ENCODE measurements at places on chromosomes 6 and 20. TPM values are rescaled to one million over a fixed set of nuclear protein-coding genes. Genes with fewer than 3 reads are reported as not detected.

DNA sequence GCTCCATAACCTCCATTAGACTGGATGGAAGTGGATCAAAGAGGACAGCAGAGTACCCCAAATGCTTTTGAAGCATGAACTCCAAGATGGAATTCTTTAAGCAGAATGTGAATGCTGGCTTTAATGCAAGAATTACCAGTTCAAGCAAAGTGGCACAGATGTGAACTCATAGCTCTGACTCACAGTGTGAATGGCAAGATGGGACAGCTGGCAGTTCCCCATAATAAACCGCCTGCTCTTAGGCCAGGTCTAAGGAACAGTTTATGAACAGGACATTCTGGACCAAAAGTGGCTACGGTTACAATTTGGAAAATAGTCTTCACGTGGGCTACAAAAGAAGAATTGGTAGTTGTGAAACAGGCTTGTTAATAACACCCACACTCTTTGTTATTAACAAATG, 76.5 kb downstream of the SPTLC3 start:
- no peaks in the 10 kb centered on the region for H3K4me1 ChIP-seq
- H3K27me3 ChIP-seq = no peaks in the 10 kb centered on the region
- H3K27ac ChIP-seq = no peak overlapping the region
- H3K36me3 ChIP-seq = no peaks in the 10 kb centered on the region

DNA sequence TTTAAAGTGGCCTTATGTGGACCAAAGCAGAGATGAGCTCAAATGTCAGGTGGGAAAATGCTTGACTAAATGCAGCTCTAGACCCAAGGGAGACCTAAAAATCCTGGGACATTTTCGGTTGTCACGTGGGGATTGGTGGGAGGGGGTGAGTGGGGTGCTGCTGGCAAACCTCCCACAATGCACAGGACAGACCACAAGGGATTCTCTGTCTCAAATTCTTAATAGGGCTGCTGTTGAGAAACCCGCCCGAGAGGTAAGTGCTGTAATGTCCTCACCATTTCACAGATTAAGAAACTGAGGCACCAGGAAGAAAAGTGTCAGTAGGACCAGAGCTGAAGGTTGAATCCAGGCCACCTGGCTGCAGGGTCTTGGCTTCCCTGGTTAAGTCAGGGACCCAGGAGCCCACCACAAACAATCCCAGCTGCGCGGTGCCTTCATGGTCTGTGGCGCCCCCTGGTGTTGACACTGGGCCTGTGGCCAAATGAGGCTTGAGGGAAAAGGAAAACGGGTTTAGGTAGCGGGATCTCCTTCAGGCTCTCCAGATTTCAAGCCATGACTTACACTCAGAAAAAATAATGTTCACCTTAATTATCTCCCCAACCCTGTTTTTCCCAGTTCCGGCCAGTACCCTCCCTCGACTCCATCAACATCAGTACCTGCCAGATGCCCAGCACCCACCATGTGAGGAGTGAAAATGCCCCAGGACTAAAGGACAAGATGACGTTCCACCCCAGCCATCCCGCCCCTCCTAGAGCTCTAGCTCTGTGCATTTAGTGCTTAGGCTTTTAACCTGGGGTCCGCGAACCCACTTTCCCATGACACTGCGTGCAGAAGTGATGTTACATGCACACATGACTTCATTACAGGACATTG, 7.2 kb downstream of the HLA-G start:
- DNase-seq = peak; percentile 72
- H3K4me1 ChIP-seq = peaks cover 2% of the 10 kb centered on the region
- peaks cover 44% of the 10 kb centered on the region for H3K27me3 ChIP-seq
- no peak overlapping the region for H3K27ac ChIP-seq
- H3K36me3 ChIP-seq = no peaks in the 10 kb centered on the region

DNA sequence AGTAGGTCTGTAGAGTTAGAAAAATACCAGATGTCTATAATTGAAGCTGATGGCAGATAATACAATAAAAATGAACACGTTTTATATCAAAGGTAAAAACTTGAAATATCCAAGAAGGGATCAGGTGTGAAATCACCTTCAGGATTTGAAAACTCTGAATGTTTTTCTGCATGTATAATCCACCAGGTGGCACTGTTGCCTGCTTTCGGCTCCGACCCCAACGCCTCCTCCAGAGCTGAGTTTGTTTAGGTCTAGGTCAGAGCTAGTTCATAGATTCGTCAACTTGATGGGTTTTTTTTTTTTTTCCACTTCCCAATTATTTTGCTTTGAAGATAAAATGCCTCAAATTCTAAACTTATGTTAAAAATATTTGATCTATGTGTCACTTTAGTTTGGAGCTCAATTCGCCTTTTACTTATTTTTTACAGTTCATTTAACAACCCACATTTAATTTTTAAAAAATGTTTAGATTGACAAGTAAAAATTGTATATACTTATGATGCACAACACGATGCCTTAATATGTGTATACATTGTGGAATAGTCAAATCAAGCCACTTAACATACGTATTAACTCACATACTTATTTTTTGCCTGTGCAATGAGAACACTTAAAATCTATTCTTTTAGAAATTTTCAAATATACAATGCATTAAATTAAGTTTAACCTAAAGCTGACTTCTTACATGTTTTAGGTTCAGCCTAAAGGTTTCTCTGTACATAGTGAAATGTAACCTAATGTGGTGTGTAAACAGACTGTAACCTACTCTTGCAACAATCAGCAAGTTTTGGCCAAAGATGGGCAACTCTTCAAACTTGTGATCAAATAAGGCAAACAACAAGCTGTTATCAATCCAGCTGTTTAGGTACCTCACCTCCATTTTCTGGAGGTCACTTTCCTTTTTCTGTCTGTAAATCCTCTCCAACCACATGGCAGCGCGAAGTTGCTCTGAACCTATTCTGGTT, 39.4 kb upstream of the ENPP4 start:
- no peaks in the 10 kb centered on the region for H3K36me3 ChIP-seq
- H3K4me1 ChIP-seq = peaks cover 4% of the 10 kb centered on the region
- peaks cover 33% of the 10 kb centered on the region for H3K27me3 ChIP-seq
- no peak overlapping the region for H3K27ac ChIP-seq
- DNase-seq = peak; percentile 76

GRCh38 chr20:57756921-57757320, 47.1 kb upstream of the PMEPA1 start:
- no peaks in the 10 kb centered on the region for H3K36me3 ChIP-seq
- H3K4me3 ChIP-seq = no peak overlapping the region
- H3K4me1 ChIP-seq = no peaks in the 10 kb centered on the region
- no peak overlapping the region for H3K27ac ChIP-seq
- DNase-seq = no peak

- no peak overlapping the region for H3K27ac ChIP-seq
- H3K4me3 ChIP-seq = no peak overlapping the region
- H3K27me3 ChIP-seq = no peaks in the 10 kb centered on the region
- no peak for DNase-seq
- no peaks in the 10 kb centered on the region for H3K36me3 ChIP-seq
- peaks cover 28% of the 10 kb centered on the region for H3K4me1 ChIP-seq
Observed at GRCh38 chr6:143564484-143565017, 53.0 kb upstream of the FUCA2 start.

GRCh38 chr6:124119596-124119995, 315.9 kb downstream of the NKAIN2 start:
- no peak overlapping the region for H3K4me3 ChIP-seq
- no peaks in the 10 kb centered on the region for H3K36me3 ChIP-seq
- H3K27ac ChIP-seq = no peak overlapping the region
- no peak for DNase-seq

- no peaks in the 10 kb centered on the region for H3K27me3 ChIP-seq
- peaks cover 76% of the 10 kb centered on the region for H3K4me1 ChIP-seq
- peaks cover 53% of the 10 kb centered on the region for H3K36me3 ChIP-seq
- H3K27ac ChIP-seq = no peak overlapping the region
- peak; percentile 32 for DNase-seq
- no peak overlapping the region for H3K4me3 ChIP-seq
Observed at GRCh38 chr20:45061244-45061643, 39.7 kb downstream of the KCNS1 start.

DNA sequence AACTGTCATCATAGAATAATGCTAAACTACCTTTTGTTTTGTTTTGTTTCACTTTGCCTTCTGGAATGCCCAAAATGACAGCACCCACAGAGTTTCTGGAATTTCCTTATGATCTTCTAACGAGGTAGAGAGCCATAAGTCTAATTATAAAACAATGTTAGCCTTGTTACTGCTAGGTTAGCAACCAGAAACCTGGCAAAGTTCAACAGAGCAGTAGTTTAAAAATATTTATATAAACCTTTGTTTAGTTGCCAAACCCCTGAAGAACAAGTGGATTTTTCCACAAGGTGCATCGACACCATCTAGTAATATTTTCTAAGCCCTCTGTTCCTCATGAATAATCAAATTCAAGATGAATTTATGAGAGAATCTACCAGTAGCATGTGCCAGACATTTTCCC, 27.6 kb upstream of the IPCEF1 start:
- H3K27ac ChIP-seq = no peak overlapping the region
- peaks cover 17% of the 10 kb centered on the region for H3K27me3 ChIP-seq
- H3K4me1 ChIP-seq = no peaks in the 10 kb centered on the region
- no peaks in the 10 kb centered on the region for H3K36me3 ChIP-seq
- H3K4me3 ChIP-seq = no peak overlapping the region

DNA sequence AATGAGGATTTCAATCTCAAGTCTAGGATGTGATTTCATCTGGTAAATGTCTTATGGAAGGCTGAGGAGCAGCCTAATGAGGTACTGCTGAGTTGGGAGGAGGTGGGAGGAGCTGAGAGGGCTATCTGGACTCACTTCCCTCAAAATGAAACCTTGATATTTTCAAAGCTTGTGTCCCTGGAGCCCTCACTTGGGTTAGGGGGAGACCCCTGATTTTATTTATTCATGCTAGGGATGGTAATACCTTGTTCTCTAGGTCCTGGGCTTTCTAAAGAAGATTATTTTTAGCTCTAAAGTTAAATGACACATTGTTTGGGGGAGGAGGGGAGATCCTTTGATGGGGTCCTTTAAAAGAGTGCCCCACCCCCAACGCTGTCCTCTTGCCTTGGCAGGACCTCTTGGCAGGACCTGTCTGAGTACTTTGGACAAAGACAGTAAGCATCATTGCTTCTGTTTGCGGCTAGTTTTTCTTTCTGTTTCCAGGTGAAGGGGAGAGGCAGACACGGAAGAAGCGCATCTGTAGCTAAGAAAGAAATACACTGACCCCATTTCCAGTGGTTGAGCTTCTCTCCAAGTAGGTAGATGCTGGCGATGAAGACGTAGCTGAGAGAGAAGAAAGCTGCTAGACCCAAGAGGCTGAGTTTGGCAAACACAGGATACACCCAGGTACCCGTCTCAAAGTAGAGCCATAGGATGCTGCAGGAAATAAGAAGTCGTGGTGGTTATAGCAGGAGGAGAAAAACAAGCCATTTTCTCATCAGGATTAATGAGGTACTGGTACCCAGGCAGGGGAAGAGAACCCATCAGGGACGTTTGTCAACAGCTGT, 55.6 kb downstream of the ADTRP start:
- peaks cover 68% of the 10 kb centered on the region for H3K36me3 ChIP-seq
- peak overlapping the region; percentile 86 for H3K27ac ChIP-seq
- H3K4me1 ChIP-seq = peaks cover 56% of the 10 kb centered on the region
- H3K27me3 ChIP-seq = no peaks in the 10 kb centered on the region
- DNase-seq = no peak

GRCh38 chr20:24392612-24393011, 76.8 kb upstream of the SYNDIG1 start:
- H3K36me3 ChIP-seq = no peaks in the 10 kb centered on the region
- no peak overlapping the region for H3K4me3 ChIP-seq
- no peak for DNase-seq
- peaks cover 25% of the 10 kb centered on the region for H3K4me1 ChIP-seq
- no peaks in the 10 kb centered on the region for H3K27me3 ChIP-seq

DNA sequence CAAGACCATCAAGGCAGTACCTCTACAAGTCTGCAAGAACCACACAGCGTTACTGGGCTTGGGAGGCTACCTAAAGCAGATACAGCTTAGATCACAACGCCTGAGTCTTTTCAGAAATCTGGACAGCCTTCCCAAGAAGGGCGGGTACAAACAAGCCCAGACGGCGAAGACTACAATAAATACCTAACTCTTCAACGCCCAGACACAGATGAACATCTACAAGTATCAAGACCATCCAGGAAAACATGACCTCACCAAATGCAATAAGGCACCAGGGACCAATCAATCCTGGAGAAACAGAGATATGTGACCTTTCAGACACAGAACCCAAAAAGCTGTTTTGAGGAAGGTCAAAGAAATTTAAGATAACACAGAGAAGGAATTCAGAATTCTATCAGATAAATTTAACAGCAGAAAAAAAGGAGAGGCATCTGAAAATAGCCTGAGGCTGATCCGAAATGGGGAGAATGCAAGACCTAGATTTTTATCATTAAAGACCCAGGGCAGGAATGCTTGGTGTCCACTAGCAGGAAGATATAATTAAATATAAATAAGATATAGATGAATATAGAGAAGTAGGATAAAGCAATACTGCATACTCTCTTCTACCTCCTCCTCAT, 131.7 kb upstream of the COL21A1 start:
- H3K27ac ChIP-seq = no peak overlapping the region
- H3K36me3 ChIP-seq = no peaks in the 10 kb centered on the region
- no peaks in the 10 kb centered on the region for H3K4me1 ChIP-seq
- no peak overlapping the region for H3K4me3 ChIP-seq

DNA sequence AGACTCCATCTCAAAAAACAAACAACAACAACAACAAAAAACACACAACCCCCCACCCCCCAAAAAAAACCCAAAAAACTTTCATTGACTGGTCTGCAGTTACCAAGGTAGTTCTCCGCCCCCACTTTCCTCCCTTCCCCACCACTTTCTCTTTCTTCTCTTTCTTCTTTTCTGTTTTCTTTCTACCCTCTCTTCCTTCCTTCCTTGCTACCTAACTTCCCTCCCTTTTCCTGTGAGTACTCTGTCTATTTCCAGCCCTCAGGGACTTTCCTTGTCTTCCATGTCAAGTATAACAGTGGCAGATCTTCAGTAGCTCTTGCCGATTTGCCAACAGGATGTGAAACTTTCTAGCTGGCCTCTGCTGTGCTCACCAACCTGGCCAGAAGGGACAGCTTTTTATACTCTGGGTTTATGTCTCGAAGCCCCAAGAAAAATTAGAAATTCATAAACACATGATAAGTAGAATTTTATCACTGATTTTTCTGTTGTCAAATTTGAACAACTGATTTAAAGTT, 399.5 kb downstream of the QKI start:
- peaks cover 4% of the 10 kb centered on the region for H3K27me3 ChIP-seq
- no peak overlapping the region for H3K27ac ChIP-seq
- H3K36me3 ChIP-seq = no peaks in the 10 kb centered on the region

COX4I2 gene
- not detected for total RNA-seq

CST5 gene
- total RNA-seq = not detected

AGER gene
- total RNA-seq = 28.0 TPM

ADGRF1 gene
- total RNA-seq = not detected

GMNN gene
- total RNA-seq = 76.1 TPM

LAMA2 gene
- 0.80 TPM for total RNA-seq

KIF25 gene
- total RNA-seq = not detected

TNXB gene
- 3.8 TPM for total RNA-seq

KCNB1 gene
- total RNA-seq = not detected

C20orf144 gene
- total RNA-seq = 0.27 TPM

NKX2-4 gene
- not detected for total RNA-seq
